Activated T-cell treated with anti-CD3 and anti-CD28 coated beads, Interleukin-2, amount 50 U/mL, for 48 hours (primary cell): ENCODE measurements at places on chromosomes 6 and 20.

DNA sequence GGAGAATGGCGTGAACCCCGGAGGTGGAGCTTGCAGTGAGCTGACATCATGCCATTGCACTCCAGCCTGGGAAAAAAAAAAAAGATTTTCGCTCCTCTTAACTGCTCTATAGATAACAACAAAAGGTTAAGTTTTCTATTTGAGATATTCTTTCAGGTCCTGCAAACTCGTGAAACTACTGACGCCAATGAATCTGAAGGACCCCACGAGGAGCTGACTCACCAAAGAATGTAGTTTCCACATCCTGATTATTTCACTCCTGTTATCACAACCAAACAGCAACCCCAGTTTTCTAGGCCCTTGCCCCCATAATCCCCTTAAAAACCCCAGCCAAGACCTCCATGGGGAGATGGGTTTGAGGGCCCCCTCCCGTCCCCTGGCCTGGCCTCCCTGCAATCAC, 58.7 kb downstream of the OTOR start:
- DNase-seq, result no peak

GRCh38 chr6:168678077-168678476, 237.1 kb downstream of the SMOC2 start:
- no peak for DNase-seq

GRCh38 chr6:2132416-2132815, 113.0 kb downstream of the GMDS start:
- DNase-seq, result no peak

DNA sequence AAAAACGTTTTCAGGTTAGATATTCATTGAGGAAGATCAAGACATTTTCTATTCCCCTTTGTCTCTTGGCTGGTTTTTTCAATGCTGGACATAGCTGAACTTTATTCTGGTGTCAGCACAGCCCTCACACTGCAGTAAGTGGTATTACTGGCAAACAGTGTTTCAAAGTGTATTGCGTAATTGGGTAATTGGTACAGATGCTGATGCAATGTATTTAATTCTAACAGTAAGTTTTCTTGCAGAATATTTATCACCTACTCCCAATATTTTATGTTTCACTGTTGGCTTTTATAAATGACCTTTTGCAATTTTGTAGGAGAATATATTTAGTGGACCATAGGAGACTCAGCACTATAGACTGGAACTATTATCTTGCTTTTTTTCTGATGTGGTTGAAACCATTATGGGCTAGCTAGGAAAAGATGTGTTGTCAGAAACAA, 287.6 kb upstream of the SOX4 start:
- no peak for DNase-seq

DNA sequence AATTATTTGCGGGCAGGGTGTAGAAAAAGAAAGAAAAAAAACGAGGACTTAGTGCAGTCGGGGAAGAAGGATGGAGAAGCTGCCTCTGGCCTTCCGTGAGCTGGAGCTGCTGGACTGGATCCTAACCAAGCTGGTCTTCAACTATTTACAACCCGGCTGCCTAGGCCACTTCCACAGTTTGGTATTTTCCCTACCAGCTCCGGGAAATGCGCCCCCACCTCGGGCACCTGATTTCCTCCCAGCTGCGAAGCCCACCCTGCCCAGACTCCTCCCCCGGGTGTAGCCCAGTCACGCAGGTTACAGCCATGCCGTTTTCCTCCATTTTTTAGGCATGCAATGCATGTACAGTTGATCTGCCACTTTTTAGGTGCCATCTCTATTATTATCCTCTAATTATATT, 21.2 kb downstream of the THEMIS start:
- no peak for DNase-seq

DNA sequence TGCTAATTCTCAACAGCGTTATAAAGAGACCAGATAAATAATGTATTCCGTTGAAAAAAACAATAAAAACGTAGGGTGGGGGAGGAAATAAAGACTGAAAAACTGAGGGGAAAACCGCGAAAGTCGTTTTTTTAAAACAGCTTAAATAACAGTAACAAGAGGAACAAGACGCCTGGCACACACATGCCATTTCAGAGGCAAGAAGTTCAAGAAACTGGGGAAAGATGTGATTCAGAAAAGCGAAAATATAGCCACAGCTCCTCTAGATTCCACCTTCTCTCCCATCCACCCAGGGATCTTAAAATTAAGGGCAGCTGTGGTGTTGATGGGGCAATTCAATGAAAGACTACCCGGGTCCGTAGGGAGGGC, 1.3 kb downstream of the EPB41L2 start:
- no peak for DNase-seq

GRCh38 chr6:169660751-169661390, 41.0 kb downstream of the WDR27 start:
- peak; percentile 10 for DNase-seq

DNA sequence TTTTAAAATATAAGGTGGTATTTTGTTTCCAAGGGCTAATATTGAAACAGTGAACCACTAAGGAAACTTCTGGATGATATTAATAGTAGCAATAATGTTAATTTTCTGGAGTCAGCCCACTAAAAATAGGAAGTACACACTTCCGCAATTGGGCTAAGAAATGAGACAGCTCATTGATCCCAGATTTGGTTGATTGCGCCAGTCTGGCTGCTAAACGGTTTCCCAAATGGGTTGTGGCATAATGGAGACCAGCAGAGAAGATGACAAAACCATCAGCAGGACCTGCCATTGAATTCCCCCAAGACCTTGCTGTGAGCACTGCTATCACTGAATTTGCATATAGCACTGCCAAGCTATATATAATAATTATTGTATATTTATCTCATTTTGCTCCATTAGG, 71.2 kb upstream of the SGK1 start:
- DNase-seq, result no peak

DNA sequence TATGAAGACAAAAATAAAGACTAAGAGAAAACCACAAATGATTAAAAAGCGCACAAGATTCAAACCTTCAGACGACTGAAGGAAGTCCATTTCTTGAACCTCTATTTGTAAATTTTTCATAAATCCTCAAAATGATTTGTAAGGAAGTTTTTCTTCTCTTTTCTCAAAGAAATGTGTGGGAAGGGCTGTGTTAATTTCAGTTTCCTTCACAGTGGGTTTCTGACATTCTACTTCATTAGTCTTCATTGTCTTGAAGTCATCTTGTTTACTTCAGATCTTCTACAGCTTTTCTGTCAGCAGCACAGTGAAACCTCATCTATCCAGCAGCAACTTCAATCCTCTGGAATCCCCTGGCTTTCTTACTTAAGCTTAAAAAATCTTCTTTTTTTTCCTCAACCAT, 87.6 kb upstream of the MYLIP start:
- DNase-seq, result no peak

- DNase-seq, result no peak
These were observed 167.4 kb downstream of the MBOAT1 start for GRCh38 chr6:20044883-20045282.

DNA sequence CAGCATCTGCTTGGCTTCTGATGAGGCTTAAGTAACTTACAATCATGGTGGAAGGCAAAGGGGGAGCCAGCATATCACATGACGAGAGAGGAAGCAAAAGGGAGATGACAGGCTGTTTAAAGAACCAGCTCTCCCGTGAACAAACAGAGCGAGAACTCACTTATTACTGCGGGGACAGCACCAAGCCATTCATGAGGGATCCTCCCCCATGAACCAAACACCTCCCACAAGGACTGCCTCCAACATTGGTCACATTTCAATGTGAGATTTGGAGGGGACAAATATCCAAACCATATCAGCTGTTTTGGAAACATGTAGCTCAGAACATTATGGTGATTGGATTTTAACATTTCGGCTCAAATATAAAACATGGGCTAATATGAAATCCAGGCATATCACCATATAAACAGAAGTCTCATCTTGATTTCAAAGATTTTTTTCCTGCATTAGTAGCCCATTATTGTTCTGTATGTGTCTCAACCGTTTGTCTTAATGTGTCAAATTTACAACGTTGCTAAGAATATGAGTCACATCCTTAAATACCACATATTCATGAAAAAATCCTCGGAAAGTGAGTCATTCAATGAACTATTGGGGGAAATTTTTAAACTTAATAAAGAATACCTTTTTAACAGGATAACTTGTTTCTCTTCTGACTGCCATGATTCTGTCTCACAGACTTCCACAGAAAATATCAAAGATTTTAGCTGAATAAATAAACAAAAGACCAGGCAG, 894.3 kb downstream of the TFAP2A start:
- DNase-seq, result no peak

DNA sequence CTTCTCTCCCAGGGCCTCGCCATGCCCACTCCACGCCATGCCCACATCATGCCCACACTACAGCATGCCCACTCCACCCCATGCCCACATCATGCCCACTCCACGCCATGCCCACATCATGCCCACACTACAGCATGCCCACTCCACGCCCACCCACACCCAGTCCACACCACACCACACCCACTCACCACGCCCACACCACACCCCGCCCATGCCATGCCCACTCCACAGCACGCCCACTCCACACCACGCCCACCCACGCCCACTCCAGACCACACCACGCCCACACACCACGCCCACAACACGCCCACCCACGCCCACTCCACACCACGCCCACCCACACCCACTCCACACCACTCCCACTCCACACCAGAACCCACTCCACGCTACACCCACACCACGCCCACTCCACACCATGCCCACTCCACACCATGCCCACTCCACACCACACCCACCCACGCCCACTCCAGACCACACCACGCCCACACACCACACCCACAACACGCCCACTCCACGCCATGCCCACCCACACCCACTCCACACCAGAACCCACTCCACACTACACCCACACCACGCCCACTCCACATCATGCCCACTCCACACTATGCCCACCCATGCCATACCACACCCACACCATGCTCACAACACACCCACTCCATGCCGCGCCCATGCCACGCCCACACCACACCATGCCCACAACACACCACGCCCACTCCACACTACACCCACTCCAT, 88.6 kb downstream of the ERMARD start:
- peak; percentile 19 for DNase-seq

DNA sequence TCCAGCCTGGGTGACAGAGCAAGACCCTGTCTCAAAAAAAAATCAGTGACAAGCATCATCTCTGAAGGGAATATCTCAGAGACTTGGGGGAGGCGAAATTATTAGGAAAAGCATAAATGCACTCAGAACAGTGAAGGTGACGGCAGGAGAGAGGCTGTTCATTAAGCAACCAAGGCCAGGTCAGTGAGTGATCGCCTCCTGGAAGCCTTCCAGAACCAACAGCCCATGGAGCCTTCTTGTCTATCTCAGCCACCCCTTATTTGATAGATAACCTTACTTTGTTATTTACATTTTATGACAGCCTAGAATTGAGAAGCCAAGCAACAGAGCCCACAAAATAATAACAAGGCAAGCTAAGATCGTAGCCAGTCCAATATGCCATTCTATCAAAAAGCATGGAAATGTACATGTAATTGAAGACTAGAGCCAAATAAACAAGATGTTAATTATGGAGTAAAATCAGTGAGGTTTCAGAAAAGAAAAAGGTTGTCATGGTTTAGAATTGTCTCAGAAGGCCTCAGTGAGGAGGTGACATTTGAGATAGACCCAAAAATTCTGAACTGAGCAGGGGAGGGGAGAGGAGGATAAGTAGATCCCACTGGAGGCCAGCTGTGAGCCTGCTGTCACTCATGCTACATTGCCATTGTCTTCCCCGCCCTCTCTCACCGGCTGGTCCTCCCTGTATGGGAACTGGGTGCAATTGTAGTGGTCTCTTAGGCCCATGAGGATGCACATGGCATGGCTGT, 17.8 kb downstream of the BNIP5 start:
- DNase-seq, result no peak
